NCI-H2029 treated with DMSO at 0.1 percent for 48 hours (cell line): ENCODE measurements at places on chromosomes 12 and 14.
A peak's percentile ranks its signal among the peaks of the same experiment; 100 is the strongest.

GRCh38 chr12:46516933-46517578 is 144.5 kb upstream of the SLC38A2 start:
- no peak for DNase-seq

DNA sequence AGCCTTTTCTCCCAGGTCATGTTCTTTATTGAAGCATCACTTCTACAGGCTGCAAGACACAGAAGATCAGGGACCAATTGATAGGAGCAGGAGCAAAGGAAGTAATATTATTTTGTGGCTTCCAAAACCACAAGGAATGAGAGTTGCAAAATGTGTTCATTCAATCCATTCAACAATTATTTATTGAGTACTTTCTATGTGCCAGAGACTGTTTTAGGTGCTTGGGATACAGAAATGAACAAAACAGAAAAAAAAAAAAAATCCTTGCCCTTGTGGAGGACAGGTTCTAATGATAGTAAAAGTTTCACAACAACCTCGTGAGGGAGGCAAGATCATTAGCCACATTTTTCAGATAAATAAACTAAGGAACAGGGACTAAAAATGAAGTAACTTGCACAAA is 20.1 kb upstream of the DACT1 start:
- no peak for DNase-seq

GRCh38 chr12:77916276-77916675 is 85.6 kb downstream of the NAV3 start:
- DNase-seq: no peak

DNA sequence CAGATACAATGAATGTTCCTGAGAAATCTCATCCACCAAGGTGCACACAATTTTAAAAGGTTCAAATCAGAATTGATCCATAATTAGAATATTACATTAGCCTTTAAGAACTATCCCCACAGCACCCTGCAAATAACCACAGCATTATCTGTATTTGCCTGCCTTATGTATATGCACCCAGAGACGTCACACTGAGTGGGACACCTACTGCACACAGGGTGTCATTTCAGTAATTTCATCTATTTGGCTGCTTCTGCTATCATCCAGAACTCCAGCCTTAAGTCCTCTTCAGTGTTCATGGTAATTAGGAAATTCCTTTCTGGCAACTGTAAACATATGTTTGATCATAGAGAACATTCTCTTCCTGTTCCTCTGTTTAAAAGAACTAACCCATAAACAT is 298.4 kb downstream of the SYT1 start:
- no peak for DNase-seq

DNA sequence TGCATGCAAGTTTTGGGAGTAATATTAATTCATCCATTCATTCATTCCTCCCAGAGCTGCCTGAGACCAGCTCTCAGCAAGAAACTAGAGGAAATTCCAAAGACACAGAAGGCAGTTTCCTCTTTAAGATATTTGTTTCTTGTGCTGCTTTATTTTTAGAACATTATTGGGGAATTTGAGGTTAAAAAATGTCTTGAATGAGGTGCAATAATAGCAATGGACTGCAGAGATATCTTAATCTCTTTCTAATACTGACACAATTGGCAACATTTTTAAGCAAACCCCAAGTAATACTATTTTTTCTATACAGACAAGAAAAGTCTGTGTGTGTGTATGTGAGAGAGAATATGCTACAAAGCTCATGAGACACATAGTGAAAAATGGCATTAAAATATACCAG is 190.2 kb upstream of the USP15 start:
- DNase-seq: no peak

DNA sequence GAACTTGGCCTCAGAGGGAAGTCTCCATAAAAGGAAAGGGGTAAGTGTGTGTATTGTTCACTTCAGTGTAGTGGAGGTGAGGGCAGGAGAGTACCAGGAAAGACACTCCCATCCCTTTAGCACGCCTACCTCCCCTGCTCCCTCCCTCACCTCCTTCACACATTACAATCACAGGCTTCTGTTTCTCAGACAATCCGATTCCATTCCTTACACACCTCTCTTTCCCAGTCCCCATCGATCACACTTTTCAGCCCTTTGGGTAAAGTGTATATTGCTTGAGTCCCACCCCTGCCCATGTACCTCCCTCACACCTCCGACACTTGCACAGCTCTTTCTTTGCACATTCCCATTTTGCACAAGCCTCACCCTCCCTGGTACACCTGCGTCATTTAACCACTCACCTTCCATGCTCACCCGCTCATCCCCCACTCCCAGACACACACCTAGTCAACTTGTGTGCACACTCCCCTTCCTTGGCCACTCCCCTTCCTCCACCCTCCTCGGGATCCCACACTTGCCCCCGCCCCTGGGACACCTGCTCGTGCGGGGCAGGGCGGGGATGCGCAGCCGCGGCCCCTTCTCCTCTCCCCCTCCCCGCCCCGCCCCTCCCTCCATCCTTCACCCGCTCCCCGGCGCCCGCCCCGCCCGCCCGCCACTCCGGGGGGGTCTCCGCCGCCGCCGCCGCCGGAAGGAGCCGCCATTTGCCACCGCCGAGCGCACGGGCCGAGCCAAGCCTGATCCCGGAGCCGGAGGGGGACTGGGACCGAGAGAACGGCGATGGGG is at the start of gene MARCHF9:
TSS of gene MARCHF9 (plus strand) at position 693 of the 783 bp plus-strand sequence. CDS start 426 bp downstream, outside the sequence.
- peak; percentile 83 for DNase-seq

- no peak for DNase-seq
These were observed at the start of gene HOXC10 for GRCh38 chr12:53984901-53985691. TSS of gene HOXC10 (plus strand) at chr12:53985146. CDS start at chr12:53985260, 114 bp downstream.

DNA sequence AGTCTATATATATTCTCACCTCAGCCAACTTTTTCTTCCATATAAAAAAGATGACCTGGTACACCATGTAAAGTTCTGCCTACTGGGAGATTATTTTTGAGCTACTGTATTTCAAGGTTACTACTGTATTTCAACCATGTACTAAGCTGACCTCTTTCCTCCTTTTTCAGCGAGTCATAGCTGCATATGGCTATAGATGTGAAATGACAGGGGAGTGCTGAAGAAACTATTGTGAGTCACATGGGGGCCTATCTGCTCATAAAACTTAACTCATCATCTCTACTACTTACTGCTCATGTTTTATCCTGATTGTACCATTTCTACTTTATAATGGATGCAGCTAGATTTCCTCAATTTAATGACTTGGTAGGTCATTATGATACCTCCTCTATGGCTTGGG is 571.4 kb upstream of the ATP2B1 start:
- no peak for DNase-seq
